ENCODE measurements at places on chromosomes 12 and 14.
A peak's percentile ranks its signal among the peaks of the same experiment; 100 is the strongest.

DNA sequence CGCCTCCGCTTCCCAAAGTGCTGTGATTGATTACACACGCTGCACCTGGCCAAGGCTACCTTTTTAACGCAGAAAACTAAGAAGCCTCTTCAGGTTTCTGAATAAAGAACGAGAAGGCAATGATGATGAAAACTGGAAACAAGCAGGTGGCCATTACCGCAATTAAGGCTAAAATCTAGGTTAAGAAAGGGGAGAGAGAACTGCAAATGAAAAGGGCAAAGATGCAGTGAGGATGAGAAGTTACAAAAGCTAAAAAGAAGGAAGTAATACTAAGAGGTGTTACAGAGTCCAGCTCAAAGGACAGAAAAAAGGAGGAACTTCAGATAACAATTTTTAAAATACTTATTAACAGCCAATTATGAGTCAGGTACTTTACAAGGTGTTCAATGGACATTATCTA lies 79.7 kb downstream of the DUSP16 start:
- DNase-seq, result no peak

- no peak for DNase-seq
Measured at GRCh38 chr12:76190299-76190698, 105.8 kb upstream of the NAP1L1 start.

DNA sequence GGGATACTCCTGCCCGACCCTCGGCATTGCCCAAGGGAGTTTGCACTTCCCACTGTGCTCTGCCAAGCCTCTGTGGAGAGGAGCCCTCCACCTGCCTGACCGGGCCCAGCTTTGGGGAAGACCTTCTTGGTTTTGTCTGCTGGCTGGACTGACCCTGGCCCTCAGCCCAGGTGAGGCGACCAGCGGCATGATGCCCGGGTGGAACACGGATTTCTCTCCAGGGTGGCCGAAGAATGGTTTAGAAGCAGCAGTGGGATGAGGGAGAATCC lies 15.6 kb downstream of the ZBTB42 start:
- no peak for DNase-seq

DNA sequence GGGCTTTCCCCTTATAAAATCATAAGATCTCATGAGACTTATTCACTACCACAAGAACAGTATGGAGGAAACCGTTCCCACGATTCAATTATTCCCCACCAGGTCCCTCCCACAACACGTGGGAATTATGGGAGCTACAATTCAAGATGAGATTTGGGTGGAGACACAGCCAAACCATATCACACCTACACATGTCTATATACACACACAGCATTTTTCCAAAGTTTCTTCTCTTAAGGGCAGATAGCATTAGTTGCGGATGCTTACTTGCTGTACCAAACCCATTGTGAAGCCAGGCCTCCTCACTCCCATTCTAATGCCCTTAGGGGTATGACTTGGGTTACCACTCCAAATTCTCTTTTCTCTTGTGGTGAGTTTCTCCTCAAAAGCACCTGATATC lies 104.1 kb upstream of the RAP1B start:
- no peak for DNase-seq

DNA sequence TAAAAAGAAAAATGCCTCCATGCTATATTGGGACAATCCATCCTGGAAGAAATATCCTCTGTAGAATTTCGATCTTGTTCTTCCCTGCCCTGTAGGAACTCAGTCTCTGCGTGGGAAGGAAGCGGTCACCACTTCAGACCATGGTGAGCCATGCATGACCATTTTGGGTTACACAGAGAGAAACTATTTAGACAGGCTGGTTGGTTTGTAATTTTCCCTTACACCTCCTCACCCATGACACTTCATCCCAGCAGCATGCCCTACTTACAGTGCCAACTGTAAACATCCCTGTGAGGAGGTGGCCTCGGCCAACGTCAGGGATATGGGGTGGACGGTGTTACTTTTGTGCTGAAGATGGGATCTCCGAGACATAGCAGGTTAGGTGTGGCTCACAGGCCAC lies 121.4 kb downstream of the SMOC1 start:
- DNase-seq, result no peak

GRCh38 chr14:68598621-68599447 lies 194.0 kb downstream of the ZFP36L1 start:
- peak; percentile 74 for DNase-seq

DNA sequence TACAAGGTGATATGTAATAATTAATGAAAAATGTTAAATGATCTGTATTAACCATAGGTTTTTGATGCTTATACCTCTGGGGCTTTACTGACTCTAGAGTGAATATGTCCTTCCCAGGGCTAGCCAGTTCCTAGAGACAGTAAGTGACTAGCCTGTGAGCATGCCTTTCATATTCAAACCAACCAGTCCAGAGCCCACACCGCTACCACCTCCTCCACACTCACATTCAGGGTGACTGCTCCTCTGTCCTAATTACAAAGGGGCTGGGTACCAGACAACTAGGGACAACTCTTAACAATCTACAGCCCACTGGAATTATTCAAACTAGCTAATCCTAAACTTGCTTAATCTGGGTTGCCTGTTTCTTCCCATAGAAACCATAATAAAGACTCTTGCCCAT lies 49.0 kb downstream of the RALGAPA1 start:
- DNase-seq, result no peak

- no peak for DNase-seq
Measured at GRCh38 chr12:526089-526488, 66.3 kb downstream of the B4GALNT3 start.

GRCh38 chr14:26872515-26873361 lies 274.9 kb upstream of the NOVA1 start:
- DNase-seq, result peak; percentile 63

DNA sequence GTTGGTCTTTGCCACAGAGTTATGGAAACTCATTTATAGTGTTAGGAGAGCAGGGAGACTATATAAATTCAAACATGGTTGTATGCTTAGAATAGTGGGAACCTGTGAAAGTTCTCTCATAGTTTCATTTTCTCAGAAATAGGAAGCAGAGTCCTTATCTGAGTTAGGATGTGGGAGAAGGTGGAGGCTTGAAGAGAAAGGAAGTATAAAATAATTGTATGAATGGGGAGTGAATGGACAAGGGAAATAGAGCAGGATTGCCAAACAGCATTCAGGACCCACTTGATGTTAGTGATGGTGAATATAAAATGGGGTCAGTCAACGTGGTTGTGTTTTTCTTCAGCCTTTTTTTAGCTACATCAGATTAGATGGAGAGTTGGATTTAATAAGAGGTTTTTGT lies 34.0 kb upstream of the TPH2 start:
- DNase-seq, result no peak

GRCh38 chr12:29991924-29992323 lies 208.2 kb upstream of the TMTC1 start:
- no peak for DNase-seq

DNA sequence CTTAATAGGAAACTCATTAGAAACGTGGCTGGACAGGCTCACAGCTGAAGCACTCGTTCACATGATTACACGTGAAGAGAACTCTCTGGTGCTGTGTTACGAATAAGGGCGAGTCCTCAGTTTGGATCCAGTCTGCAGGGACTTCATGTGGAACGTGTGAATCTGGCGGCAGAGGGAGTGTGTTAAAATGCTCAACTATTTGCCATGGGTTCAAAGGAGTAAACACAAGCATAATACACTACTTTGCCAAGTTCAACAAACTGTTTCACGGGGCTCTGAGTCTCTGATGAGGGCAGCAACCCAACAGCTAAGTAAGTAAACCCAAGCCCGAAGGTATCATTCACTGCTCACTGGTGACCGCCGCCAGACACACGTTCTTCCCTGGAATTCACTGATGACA lies 42.4 kb downstream of the NUAK1 start:
- DNase-seq, result peak; percentile 73

GRCh38 chr14:105490267-105490571 lies 827 bp upstream of the TEDC1 start:
- no peak for DNase-seq

- no peak for DNase-seq
Measured at GRCh38 chr12:98229540-98229924, 285.9 kb upstream of the TMPO start.

- peak; percentile 20 for DNase-seq
Measured at GRCh38 chr14:26917086-26917485, 319.3 kb upstream of the NOVA1 start.

DNA sequence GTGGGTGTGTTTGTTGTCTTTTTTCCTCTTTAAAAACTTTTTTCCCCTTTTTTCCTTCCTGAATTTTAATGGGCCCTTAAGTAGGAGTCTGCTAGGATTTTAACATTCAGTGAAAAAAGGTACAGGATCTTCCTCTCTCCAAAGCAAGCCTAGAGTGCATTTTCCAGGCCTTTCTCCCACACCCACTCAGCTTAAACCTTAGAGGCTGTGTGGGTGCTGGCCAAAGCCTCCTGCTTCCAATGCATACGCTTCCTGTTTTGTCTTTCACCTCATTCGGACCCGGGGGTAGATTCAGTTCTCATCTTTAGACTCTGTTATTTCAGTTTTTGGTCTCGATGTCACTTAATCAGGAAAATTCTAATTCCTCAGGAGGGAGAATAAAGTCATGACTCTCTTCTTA lies 51.2 kb downstream of the TMEM30B start:
- no peak for DNase-seq

GRCh38 chr12:117805865-117806264 lies 162.9 kb downstream of the KSR2 start:
- no peak for DNase-seq

GRCh38 chr14:29810682-29811081 lies 117.0 kb downstream of the PRKD1 start:
- no peak for DNase-seq

- no peak for DNase-seq
Measured at GRCh38 chr14:56004323-56004722, 113.9 kb upstream of the PELI2 start.

GRCh38 chr12:94867066-94867855 lies 136.2 kb downstream of the NDUFA12 start:
- DNase-seq, result no peak

- no peak for DNase-seq
Measured at GRCh38 chr14:98909251-98909944, 362.6 kb downstream of the BCL11B start.

- no peak for DNase-seq
Measured at GRCh38 chr12:48017496-48017895, 13.2 kb upstream of the COL2A1 start.

GRCh38 chr12:13784504-13784903 lies 196.9 kb downstream of the GRIN2B start:
- no peak for DNase-seq

Measured in testis (tissue), 5 donors.